Fibroblast of the aortic adventitia (primary cell): ENCODE measurements at places on chromosomes 7 and 10.

- DNase-seq: no peak
Measured at GRCh38 chr7:75847707-75848106, 31.1 kb upstream of the RHBDD2 start.

- no peak for DNase-seq
Measured at GRCh38 chr7:139990571-139991268, 72.0 kb downstream of the PARP12 start.

- DNase-seq: no peak
Measured at GRCh38 chr7:47741984-47742383, 160.1 kb upstream of the TNS3 start.

DNA sequence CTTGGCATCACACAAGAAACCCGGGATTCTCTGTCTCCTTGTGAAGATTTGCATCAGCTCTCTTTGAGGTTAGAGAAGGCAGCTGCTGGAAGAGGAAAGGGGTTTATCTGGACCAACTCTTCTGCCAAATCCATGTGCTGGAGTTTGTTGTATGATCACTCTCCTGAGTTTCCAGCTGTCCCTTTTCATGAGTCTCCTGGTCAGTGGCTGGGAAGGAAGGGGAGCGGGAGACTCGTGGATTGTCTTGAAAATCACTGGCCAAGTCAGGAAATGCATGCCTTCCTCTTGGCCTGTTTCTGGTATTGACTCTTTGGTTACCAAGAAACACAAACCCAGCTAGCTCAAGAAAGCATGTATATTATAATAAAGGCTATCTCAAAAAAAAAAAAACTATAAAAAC lies 38.8 kb downstream of the TACR2 start:
- peak; percentile 77 for DNase-seq

DNA sequence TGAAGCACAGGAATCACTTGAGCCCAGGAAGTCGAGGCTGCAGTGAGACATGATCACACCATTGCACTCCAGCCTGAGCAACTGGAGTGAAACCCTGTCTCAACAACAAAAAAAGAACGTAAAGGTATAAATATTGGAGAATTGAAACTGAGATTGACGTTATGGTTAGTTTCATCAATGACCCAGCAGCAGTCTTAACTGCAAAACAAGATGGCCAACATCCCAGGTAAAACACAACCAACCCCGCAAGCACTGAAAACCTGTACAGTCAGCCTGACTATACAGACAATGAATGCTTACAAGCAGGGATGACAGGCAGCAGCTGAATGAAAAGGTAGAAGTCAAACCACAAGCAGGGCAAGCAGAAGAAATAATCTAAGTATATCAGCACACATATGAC lies 34.7 kb downstream of the WAPL start:
- DNase-seq: no peak

GRCh38 chr7:93048136-93048930 lies 69.4 kb downstream of the SAMD9 start:
- peak; percentile 23 for DNase-seq

GRCh38 chr10:31290386-31290785 lies 28.6 kb upstream of the ZEB1 start:
- no peak for DNase-seq

DNA sequence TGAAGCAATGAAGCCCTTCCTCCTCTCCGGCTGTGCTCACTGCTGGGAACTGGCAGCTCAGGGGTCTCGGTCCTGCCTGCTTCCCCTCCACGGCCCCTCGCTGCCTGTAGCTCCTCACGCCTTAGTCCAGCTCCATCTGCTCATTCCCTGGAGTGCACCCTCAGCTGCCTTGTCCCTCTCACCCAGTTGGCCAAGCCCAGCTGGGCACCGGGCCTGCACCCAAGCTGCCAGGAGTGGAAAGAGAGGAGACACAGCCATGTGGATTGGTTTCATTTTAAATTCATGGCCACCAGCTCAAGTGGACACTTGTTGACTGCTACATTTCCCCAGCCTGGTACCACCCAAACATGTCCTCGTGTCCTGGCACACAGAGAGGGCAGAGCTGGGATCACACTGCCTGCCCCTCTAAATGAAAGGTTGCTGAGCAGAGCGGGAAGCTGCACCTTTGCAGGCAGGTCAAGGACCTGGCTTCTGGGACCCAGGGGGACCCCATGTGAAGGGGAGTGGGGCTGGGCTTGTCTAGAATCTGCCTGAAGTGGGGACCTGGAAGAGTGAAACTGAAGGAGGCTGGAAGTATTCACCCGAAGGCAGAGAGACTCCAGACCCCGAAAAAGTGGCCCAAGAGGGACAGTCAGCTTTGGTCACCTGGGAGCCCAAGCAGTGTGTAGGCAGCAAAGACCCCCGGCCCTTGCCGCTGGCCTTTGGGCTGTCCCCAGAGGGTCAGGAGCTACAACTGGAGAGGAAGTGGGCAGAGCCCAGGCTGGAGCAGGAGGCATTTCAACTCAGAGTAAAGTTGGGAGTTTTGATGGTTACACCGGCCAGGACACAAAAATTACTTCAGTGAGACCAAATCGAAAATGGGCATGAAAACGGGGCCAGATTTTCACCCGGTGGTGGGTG lies 15.0 kb upstream of the BNIP3 start:
- no peak for DNase-seq
